Stimulated activated CD4-positive, alpha-beta T cell treated with anti-CD3 and anti-CD28 coated beads, Interleukin-2, amount 100 ng/mL, for 48 hours (primary cell): ENCODE measurements at places on chromosomes 13 and 19.
A peak's percentile ranks its signal among the peaks of the same experiment; 100 is the strongest.

DNA sequence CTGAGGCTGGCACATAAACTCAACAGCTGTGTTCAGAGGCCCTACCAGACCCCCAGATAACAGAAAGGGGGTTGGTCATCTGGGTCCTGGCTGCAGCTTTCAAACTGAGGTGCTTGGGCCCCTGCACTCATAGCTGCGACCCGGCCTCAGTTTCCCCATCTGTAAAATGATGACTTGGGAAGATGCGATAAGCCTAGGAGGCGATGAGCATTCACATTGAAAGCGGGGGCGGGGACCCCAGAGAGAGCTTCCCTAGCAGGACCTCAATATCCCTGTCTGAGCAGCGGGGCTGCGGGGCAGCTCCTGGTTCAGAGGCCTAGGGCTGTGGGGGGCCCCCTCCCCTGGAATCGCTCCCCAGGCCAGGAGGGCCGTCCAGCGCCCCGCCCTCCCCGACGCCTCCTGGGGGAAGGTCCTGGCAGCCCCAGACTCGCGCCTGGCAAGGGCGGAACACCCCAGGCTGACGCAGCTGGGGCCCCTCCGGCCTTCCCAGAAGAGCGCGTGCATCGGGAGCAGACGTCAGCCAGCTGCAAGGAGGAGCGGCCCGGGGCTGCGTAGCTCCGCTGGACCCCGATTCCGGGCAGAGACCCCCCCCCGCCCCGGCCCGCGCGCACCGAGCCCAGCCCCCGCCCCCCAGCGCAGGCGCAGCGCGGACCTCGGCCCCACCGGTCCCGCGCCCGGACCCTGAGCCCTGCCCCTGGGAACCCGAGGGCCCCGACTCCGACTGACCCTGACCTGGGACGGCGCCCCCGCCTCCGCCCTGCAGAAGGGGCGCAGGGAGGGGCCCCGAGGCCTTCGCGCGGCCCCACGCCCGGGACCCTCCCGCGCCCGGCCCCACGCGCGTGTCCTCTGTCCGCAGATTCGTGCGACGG lies 3.5 kb downstream of the FSTL3 start:
- DNase-seq: no peak

GRCh38 chr19:2270423-2271233 lies 11.3 kb downstream of the PEAK3 start:
- peak; percentile 59 for DNase-seq

DNA sequence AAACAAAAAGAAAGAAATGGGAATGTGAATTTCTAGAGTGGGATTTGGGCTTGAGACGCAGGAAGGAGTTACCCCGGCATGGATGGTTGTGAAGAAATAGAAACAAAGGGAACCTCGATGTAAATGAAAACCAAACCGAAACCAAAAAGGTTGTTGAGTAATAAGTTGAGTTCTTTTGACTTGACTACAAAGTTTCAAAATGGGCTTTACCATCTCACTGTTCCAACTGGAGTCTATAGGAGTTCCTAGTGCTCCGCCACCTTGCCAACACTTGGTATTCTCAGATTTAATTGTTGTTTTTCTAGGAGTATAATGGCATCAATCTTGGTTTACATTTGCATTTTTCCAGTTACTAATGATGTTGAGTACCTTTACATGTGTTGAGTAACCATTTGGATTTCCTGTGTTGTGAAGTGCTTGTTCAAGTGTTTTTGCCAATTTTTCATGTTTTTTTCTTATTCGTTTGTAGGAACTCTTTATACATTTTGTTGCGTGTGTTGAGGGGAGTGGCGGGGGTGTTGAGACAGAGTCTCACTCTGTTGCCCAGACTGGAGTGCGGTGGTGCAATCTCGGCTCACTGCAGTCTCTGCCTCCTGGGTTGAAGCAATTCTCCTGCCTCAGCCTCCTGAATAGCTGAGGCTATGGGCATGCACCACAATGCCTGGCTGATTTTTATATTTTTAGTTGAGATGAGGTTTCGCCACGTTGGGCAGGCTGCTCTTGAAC lies 9.2 kb downstream of the UBE2S start:
- DNase-seq: no peak

DNA sequence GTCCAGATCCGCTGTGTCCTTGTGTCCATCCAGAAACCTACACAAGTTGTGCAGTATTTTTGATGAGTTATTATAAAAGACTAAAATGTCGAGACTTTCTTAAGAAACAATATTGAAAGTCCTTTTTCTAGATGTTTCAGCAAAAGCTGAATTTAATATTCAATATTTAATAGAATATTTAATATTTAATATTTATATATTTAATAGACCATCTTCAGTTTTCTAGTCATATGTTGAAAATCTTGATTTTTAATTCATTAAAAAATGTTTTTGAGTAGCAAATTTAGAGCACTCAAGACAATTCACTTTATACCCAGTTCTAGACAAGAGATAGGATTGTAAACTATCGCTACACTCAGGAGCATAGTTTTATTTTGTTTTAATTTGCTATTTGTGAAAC lies 447.8 kb downstream of the SLITRK5 start:
- no peak for DNase-seq

- no peak for DNase-seq
Measured at GRCh38 chr19:39941615-39942365, 7.4 kb upstream of the FCGBP start.

DNA sequence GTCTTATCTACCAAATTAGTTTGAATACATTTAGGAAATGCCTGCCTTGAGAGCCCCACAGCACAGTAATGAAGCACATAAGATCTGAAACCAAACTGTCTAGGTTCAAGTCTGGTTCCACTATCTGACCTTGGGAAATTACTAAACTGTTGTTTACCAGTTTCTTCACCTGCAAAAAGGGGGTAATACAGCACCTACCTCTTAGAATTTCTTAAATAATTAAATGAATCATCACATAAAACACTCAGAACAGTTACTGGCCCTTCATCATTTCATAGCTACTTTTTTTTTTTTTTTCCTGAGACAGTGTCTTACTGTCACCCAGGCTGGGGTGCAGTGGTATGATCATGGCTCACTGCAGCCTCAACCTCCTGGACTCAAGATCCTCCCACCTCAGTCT lies 59.6 kb downstream of the USP12 start:
- DNase-seq: no peak

GRCh38 chr13:51970349-51970748 lies 40.9 kb downstream of the ATP7B start:
- DNase-seq: no peak

GRCh38 chr19:41565379-41565720 lies 10.6 kb upstream of the CEACAM21 start:
- DNase-seq: no peak

GRCh38 chr13:39321574-39321973 lies 281.4 kb downstream of the LHFPL6 start:
- DNase-seq: no peak

GRCh38 chr13:111280681-111281585 lies 39.5 kb upstream of the TEX29 start:
- no peak for DNase-seq

DNA sequence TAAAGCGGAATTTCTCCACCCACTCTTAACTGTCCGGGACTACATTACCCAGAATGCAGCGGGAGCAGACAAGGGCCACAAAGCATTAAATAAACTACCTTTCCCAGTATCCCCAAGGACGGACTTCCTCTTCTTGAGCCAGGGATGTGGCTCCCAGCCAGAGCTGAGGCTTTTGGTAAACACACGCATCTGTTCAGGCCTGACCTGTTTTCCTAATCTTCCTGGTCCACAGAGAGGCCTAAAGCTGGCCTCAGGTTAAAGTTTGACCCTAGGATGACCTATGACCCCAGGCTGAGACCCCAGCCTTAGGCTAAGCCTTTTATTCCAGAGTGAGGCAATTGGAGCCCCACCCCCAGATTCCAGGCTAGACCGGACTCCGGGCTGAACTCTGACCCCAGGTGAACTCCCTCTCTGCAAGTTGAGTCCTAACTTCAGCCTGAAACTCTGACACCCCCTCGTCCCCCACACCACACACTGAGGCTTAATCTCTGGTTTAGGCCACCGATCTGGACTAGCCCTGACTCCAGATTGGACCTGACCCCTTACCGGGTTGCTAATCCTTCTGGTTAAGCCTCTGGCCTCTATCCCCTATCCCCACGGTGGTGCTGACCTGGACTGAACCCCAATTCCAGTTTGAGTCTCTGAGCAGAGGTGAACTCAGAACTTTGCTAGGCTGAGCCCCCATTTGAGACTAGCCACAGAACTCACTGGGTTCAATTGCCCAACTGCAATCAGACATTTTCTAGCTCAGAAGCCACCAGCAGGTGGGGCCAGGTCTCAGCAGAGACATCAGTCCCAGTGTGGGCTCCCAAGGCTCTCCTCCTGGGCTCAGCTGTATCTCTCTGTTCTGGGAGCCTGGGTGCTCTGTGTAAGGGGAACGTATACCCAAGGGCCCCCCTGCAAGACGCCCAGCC lies 750 bp upstream of the GPR108 start:
- peak; percentile 68 for DNase-seq
